ENCODE measurements at places on chromosomes 2 and 18. TPM values are rescaled to one million over a fixed set of nuclear protein-coding genes. Genes with fewer than 3 reads are reported as not detected.

Gene CPO
- total RNA-seq, result not detected

GRCh38 chr2:226378753-226379705, 420.6 kb downstream of the IRS1 start:
- no peak for DNase-seq

- no peak for DNase-seq
These were observed 47.7 kb downstream of the MYOM1 start for GRCh38 chr18:3172097-3172496.

DNA sequence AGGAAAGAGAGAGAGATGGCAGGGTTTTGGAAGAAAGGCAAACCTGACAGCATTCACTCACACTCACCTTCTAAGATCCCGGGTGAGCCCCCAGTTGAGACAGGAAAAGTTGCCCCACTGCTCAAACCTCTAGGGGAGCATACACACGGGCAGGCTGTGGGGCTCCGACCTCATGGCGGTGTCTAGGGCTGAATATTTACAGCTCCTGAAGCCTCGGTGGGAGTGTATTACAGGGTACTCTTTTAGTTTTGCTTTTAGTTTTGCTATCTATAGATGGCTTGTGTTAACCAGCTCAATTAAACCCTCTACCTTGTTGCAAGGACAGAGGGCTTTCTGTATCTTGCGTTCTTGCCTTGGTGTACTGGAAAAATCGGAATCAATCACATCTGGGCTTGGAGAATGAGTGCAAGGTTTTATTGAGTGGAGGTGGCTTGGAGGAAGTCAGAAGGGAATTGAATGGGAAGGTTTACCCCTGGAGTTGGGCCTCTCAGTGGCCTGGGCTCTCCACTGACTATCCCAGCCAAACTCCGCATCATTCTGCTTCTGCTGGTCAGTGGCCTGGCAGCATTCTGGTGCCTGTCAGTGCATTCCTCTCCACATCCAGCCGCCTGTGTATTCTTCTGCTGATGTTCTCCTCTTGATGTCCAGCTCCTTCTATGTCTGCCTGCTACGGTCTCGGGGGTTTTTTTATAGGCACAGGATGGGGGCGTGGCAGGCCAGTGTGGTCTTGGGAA, 10.1 kb upstream of the IFIH1 start:
- no peak for DNase-seq

DNA sequence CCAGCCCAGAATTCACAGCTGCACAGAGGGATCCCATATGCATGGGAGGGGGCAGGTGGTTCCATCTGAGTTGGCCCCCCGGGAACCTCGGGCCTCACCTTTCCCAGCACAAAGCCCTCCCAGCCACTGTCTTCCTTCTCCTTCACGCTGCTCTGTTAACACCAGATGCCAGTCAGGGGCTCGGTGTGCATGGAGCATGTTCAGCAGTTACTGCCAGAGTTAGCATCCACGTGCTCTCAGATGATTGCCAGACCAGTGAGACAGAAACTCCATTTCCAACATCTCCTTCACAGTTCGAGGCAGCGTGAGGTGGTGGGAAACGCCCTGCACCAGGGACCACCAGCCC, 101.0 kb downstream of the PTGR3 start:
- no peak for DNase-seq

DNA sequence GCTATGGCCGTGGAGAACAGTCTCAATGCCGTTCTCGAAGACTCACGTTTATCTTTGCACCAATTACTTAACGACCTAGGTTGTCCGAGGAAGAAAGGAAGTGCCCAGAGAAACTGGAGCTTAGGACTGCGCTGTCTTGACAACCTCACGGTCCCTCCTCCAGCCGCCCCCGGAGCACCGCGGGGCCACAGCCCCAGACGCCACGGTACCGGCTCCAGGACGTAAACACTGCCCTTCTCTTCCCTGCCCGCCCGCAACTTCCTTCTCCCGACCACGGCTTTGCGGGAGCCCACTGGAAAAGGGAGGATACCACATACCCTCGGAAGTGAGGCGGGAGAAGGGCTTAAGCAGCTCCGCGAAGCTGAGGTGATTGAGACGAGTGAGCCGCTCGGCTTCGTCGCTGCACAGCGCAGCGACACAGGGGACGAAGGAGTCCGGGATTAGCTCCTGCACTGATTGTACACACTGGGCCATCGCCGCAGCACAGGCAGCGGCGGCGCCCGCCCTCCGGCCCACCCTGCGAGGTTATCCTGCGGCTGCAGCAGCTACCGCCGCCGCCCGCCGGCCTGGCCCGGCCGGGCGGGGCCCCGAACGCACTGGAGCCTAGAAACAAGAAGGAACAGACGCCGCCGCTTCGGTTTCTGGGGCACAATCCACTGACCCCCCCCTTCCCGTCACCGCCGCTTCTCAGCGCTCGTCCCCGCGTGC, 483 bp downstream of the TRAPPC8 start:
- DNase-seq, result peak; percentile 73

DNA sequence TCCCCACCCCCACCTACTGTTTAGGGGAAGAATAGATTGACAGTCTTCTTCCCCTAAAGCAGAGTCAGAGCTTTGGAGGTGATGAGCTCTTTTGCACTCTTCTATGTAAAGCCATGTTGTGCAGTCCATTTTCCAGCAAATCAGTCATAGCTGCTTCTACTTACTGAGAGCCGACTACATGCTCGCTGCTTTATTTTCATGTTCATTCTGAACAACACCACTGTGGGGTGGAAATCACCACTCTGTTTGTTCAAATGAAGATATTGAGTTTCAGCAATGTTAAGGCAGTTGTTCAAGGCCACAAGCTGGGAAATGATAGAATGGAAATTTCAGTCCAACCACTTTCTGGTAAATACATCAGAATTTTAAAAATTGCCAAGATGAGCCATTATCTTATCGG, 88.3 kb downstream of the INSIG2 start:
- DNase-seq, result no peak

DNA sequence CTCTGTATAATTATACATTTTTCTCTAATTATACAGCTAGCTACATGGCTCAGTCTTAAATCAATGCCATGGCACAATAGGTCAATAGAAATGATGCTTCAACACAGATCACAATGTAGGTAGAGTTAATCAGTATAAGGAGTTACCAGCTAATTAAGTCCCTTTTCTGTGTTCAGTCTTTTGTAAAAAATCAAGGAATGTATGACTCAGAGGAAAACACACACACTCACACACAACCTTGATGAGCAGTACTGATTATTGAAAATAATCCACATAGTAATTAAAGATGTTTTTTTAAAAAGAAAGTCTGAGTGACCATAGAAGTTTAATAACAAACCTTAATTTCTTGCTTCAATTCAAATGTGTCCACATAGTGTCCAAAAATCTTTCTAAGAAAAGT, 691.3 kb downstream of the LRP1B start:
- DNase-seq, result peak; percentile 13

GRCh38 chr2:105782646-105783045, 37.9 kb downstream of the NCK2 start:
- DNase-seq, result no peak

DNA sequence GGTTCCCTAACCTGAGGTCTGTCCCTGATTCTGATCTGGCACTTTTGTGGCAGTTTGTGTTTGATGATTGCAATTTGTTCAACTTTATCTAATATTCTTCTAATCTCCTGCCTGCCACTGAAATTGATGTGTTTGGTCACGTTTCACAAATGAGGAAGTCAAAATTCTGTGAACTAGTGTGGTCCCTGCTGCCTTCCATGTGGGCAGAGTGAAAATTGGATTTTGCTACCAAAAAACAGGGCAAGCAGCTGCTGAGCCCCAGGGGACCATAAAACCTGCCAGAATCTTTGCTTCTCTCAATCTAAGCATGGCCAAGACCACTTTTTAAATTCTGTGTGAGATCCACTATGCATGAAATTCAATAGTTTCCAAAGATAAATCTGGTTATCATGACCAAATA, 195.5 kb upstream of the CYRIA start:
- no peak for DNase-seq
